T-helper 2 cell treated with Interferon-gamma antibody and Interleukin-4, amounts not matched to agents 5 μg/mL and 100 μg/mL, for 36 hours (primary cell): ENCODE measurements at places on chromosomes 1 and 21.

- no peak for DNase-seq
Observed at GRCh38 chr1:234528074-234528865, 49.3 kb upstream of the TARBP1 start.

DNA sequence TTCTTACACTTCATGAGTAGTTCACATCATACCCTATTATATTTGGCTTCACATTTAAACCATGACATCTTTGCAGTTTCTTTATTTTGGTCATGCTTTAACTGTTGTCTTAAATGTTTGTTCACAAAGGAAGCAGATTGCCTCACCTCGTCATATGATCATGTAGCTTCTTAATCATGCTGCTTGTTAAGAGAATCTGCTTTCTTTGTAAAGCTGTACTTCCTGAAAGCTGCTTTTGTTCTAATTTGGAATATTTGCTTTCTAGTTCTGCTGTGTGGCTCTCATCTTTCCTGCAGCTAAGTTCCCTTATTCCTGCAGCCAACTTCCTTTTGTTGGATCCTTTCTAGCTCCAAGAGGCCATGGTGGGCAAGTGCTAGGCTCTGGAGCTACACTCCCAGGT is 62.9 kb upstream of the SIM2 start:
- no peak for DNase-seq

DNA sequence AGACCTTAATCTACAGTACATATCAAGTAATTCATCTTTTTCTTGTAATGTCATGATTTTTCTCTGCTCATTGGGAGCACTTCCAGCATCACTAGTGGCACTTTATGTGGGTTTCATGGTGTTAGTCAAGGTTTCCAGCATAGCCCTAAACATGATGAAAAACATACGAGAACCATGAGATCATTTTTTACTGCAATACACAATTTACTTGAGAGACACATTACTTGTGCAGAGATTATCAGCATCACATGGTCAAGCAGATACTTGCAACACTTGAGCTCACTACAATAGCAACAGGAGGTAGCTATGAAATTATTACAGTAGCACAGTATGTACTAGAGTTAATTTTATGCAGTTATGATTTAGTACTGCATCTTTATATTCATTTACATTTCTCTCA is 36.4 kb downstream of the ITGB3BP start:
- DNase-seq: no peak

DNA sequence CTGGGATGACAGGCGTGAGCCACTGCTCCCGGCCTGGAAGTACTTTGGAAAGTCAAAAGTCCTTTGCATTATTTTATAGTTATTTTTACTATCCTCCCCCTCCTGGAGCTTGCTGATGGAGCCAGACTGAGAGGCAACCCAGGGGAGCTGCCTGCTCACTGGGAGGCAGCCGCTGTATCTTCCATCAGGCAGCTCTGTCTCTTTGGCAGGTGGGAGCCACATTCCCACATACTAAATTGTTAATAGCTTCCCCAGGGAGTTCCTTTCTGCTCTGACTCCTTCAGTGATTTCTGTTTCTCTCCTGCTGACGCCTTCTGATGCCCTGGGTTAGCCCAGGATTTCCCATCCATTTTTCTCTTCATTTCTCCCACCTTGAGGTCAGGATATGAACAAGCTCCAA is 4.9 kb upstream of the OPRD1 start:
- DNase-seq: no peak

DNA sequence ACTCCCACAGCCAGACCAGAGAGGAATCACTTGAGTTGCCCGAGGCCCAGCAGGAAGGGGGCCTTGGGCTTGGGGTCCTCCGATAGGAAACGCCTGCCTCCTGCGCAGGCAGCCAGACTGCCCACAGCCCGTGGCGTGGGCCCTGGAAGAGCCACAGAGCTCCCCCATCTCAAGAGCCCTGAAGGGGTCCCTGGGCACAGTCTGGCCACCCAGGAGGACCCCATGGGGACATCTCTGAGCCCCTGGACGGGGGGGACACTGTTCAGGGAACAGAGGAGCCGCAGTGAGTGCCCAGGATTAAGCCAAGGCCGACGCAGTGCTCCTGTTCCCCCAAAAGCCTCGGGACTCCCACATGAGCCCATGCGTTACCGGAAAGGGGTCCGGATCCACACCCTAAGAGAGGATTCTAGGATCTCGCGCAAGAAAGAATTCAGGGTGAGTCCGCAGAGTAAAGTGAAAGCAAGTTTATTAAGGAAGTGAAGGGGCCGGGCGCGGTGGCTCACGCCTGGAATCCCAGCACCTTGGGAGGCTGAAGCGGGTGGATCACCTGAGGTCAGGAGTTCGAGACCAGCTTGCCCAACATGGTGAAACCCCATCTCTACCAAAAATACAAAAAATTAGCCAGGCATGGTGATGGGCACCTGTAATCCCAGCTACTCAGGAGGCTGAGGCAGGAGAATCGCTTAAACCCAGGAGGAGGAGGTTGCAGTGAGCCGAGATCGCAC is 38.1 kb upstream of the LBR start:
- no peak for DNase-seq

DNA sequence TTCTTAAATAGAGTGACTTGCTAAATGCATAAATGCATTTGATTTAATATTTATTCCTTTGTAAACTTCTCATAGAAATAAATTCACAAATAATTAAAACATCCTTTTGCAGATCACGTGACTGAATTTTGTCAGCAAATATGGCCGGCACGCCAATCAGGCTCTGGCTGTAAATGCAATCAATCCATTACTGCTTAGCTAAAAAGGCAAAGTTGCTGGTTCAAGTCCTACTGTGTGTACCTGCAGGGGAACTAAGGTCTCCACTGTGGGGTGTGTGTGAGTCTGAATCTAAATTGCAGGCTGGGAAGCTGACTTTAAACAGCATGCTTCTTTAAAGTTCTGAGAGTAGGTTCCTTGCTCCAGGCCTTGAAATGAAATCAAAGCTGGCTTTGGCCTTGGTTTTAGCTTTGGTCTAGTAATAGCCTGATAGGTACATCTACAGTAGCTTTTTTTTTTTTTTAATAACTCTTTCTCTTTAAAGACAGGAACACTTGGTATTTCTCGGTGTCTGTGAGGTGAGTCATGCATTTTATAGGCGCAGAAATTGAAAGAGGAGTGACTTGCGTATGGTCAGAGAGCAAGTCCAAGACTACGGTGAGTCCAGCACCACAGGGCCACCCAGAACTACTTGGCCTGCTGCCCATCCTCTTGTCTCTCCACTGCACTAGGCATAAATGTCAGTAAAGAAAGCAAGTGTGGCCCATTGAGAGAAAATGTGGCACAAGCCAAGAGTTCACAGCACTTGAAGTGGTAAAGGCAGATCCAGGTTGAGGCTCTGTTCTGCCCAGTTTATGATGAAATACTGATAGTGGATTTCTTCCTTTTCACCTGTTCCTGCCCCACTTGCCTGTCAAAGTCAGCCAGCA is 36.2 kb upstream of the LYST start:
- DNase-seq: no peak

- DNase-seq: no peak
Observed at GRCh38 chr1:214708321-214708955, 105.4 kb downstream of the CENPF start.
